Left kidney (tissue), 8 donors: ENCODE measurements at places on chromosomes 13 and 19.

- DNase-seq, result no peak
These were observed 6.8 kb downstream of the ZNF526 start for GRCh38 chr19:42226886-42227285.

DNA sequence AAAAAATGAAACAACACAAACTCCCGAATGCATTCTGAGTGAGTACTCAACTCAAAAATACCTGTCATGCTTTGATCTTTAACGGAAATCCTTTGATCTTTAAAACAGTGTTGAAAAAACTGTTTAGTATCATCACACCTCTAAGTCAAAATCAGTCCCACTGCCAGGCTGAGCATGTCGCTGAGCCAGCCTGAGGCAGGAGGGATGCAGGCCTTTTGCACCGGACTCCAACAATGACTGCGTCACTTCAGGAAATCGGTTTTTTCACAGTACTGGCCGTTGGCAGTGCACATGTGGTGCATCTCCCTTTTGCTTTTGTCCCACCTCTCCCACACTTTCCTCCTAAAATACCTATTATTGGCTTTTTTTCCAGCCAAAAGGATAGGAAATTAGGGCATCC lies 78.2 kb downstream of the SHISA2 start:
- no peak for DNase-seq

DNA sequence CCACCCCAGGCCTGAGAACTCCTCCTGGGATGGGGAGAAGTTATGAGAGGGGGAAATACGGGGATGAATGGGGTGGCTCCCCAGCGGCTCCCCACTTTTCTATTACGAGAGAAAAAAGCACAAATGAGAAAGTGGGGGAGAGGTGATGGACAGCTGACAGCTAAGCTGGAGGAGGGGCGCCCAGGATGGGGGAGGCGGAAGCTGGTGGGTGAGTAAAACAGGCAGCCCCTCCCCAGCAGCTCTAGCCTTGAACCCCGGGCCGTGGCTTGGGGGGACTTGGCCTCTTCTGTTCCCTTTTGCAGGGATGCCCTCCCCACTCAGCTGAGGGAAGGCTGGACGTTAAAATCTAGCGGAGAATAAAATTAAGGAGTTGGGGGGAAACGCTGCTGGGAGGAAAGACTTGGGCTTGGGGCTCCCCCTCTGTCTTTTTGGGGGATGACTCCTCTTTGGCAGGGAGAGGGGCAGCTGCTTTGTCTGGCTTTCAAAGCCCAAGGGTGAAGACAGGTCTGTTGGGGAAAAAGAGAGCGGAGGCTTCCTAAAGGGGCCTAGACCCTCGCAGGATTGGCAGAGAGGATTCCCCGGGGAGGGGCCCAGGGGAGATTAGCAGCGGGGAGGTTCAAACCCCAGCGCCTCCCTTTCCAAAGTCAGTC lies 1.4 kb upstream of the SAMD1 start:
- peak; percentile 29 for DNase-seq

DNA sequence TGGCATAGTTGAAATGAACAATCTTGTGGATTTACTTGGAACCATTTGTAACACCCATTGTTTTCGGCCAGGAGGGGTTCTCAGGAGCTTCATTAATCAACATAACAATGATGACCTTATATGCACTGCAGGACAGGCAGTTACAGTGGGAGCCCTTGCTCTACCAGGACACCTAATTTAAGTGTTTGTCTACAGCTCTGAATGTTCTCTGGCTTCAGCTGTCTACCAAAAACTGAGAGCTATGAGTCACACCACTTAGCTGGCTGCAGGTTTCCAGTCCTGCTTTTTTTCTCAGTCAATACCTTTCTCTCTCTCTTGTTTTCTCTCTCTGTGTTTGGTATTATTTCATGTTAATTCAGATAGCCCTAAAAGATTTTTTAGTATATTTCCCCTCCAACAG lies 105.4 kb upstream of the MBNL2 start:
- no peak for DNase-seq

DNA sequence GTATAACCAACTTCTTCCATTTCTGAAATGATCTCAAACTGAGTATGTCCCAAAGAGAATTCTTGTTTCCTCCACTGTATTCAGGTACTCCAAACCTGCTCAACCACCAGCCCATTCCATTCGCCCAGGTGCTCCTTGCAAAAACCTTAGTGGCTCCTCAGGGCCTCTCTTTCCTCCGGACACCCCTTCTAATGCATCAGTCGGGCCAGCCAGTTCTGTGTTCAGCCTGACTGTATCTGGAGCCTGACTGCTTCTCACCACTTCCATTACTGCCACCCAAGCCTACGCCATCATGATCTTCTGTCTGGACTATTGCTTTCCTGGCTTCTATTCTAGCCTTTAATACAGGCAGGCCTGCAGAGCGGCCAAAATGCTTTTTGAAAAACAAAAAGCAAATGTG lies 1.5 kb downstream of the PHF11 start:
- DNase-seq, result no peak

- peak; percentile 66 for DNase-seq
These were observed 153.9 kb downstream of the TEX29 start for GRCh38 chr13:111474136-111475002.

DNA sequence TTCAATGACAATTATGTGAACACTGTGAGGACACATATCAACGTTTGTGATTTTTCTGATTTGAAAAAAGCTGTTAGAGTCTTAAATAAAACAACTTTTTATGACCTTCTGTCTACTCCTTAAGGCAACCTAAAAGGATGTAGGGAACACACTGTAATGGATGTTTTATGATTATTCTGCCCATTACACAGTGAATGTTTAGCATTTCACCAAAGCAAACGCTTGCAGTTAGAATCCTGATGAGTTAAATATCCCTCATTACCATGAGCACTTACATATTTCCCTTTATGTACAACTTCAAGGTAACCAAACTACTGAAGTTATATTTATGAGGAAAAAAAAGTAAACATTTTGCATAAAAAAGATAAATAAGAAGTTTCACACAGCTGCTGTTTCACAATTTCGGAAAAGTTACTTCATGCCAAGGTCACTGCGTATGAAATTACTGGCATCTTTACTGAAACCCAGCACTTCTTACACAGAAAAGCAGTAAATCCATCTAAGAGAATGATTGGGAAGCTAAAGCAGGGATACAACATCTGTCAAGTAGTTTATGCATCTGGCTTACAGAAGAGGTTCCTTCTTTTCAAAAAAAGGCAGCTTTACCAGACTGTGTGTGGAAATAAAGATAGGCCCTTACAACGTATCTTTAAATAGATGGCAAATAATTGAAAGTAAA lies 733.7 kb upstream of the ATXN8OS start:
- no peak for DNase-seq

DNA sequence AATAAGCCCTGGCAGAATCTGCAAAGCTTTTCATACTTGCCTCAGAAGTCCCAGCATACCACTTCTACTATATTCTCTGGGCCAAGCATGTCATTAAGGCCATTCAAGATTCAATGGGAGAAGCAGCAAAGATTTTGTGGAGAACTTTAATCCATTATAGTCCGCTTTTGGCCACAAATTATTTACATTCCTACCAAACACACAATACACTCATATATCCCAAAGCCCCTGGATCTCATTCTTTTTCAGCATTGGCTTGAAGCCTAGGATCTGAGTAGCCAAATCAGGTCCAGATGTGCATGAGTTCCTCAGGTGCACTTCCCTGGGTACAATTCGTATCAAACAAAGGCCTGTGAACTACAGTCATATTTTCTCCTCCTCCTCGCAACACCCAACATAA lies 203.4 kb downstream of the NDFIP2 start:
- no peak for DNase-seq

DNA sequence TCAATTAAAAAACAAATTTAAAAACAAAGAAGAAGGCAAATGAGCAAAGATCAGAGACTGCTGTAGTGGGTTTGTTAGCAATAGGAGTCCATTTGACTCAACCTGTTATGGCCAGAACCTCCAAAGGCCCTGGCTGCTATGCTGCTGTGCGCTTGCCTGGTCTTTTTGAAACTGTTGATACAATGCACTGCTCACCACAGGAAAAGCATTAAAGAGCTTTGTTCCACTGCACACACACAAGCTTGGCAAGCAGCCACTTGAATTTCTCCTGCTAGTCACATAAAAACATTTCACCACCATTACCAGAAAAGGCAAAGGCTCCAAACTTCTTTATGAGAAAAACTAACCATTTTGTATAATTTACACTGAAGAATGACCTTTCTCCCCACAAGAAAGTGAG lies 132.2 kb downstream of the FREM2 start:
- peak; percentile 41 for DNase-seq

GRCh38 chr19:40512473-40513344 lies 45.9 kb downstream of the SPTBN4 start:
- DNase-seq, result no peak

GRCh38 chr13:99655351-99656091 lies 154.2 kb downstream of the TM9SF2 start:
- no peak for DNase-seq

GRCh38 chr19:39060171-39060570 lies 24.0 kb upstream of the ACP7 start:
- DNase-seq, result no peak

DNA sequence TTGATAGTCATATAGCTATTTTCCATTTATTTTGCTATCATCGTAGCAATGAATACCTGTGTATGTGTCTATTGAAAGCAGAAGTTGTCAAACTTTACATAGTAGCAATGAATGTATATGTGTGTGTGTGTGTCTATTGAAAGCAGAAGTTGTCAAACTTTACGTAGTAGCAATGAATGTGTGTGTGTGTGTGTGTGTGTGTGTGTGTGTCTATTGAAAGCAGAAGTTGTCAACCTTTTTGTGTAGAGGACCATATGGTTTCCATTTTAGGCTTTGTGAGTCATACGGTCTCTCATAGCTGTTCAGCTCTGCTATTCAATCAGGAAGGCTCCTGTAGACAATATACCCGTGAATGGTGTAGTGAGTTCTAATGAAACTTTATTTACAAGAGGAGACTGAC lies 20.8 kb downstream of the NLRP4 start:
- no peak for DNase-seq

- DNase-seq, result no peak
These were observed 531.7 kb downstream of the MYO16 start for GRCh38 chr13:109160887-109161669.

- no peak for DNase-seq
These were observed 34.4 kb downstream of the SLC25A42 start for GRCh38 chr19:19098084-19098702.

DNA sequence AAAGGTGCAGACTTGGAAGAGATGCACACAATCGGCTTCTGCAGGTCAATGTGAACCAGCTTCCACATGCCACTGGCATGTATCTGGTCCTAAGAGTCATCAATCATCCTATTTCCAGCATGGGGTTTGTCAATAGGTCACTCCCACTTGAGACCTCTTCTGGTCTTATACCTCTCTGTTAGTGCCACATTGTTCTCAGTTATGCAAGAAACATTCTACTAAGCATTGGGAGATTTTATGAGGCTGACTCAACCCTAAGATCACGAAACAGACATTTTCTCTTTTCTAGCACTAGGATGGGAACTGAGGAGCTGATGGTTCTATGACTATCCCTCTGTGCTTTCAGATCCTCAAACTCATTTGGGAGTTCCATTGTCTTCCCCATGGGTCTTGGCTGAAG lies 581.5 kb upstream of the KLF12 start:
- no peak for DNase-seq

- DNase-seq, result no peak
These were observed 33.6 kb upstream of the EDNRB start for GRCh38 chr13:77952276-77952675.

DNA sequence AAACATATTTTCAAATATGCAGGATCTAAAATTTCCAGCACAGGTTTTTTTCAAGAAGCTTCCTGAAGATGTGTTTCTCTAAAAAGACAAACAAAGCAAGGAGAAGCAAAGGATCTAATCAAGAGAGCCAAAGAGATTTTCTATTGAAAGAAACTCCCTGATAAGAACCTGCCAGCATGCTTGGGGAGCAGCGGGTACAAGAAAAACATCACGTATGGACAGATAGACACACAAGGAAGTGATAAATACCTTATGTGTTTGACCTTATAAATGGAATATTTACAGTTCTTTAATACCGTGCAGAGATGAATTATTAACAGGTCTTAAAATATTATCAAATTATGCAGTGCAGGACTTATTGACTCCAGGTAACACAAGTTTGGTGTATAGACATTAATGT lies 562.1 kb downstream of the DACH1 start:
- DNase-seq, result no peak

DNA sequence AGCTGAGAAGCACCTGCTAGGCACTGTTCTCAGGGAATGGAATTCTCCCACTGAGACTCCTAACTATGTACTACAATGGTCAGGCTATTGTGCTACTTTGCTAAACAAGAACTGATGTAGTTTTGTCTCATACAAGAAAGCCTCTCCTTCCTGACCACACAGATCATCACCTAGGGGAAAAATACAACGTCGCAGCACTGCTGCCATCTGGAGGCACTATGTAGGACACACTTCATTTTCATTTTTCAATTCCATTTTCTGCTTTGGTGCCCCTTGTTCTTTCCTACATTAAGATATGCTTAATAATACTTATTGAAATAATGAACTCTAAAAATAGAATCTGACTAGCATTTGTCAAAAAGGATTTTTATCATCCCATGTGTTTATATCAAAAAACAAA lies 21.1 kb downstream of the PROSER1 start:
- DNase-seq, result peak; percentile 13

GRCh38 chr19:14305706-14306105 lies 75.5 kb upstream of the ADGRE5 start:
- DNase-seq, result no peak
